ENCODE measurements at places on chromosomes 5 and 9.
A peak's percentile ranks its signal among the peaks of the same experiment; 100 is the strongest.

GRCh38 chr5:41445937-41446563 is 64.4 kb downstream of the PLCXD3 start:
- no peak for DNase-seq

DNA sequence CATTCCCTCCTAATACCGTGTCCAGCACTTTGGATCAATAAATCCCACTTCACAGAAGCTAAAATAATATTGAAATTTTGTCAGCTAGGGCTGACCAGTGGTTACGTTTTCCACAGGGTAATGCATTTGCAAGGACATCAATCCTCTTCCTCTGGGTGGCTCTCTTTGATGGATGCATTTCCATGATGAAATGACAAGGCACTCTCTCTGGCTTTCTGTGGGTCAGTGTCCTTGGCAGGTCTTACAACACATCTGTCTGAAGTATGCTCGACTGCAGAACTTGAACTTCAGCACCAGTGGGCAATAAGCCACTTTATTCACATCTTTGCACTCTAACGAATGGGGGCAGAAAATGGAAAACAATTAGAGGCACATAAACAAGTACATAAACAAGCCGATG is 330.1 kb downstream of the ADAMTS6 start:
- no peak for DNase-seq

- DNase-seq: no peak
These were observed 11.1 kb downstream of the OLFM1 start for GRCh38 chr9:135098400-135099105.

GRCh38 chr5:169909945-169910344 is 70.3 kb downstream of the INSYN2B start:
- no peak for DNase-seq

GRCh38 chr5:59609501-59610265 is 283.8 kb downstream of the PDE4D start:
- no peak for DNase-seq

- DNase-seq: no peak
These were observed 25.6 kb downstream of the MARCHF3 start for GRCh38 chr5:127004721-127005120.

- DNase-seq: no peak
These were observed 39.4 kb downstream of the TNFAIP8 start for GRCh38 chr5:119395080-119395836.

GRCh38 chr5:67265951-67266350 is 69.4 kb upstream of the CD180 start:
- DNase-seq: no peak

DNA sequence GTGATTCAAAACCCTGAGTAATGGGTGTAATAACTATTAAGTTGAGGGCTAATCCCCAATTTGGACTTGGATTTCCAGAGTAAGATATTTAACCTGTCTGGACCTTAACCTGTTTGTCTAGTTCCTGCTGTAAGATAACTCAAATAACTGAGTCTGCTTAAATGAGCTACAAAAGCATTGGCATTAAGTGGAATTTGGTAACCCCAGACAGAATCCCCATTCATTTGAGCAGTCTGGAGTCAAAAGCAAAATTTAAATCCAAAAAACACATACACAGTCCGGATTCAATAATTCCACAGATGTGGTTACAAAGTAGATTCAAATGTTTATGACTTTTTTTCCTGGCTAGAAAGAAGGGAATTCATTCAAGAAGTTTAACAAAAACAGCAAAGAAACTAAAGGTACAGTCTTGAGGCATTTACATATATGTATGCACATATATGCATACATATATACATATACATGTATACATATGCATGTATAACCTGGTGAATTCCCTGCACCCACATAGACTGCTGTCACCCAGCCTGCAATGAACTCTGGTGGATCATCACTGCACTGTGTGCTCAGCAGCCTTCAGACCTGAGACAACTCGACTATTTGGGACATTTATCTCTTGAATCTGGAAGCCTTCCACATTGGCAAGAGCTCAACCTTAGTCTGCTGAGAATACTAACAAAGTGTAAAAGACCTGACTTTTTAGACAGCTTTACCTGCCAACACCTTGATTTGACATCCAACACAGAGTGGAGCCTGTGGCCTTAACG is 205.4 kb downstream of the LURAP1L start:
- DNase-seq: no peak

DNA sequence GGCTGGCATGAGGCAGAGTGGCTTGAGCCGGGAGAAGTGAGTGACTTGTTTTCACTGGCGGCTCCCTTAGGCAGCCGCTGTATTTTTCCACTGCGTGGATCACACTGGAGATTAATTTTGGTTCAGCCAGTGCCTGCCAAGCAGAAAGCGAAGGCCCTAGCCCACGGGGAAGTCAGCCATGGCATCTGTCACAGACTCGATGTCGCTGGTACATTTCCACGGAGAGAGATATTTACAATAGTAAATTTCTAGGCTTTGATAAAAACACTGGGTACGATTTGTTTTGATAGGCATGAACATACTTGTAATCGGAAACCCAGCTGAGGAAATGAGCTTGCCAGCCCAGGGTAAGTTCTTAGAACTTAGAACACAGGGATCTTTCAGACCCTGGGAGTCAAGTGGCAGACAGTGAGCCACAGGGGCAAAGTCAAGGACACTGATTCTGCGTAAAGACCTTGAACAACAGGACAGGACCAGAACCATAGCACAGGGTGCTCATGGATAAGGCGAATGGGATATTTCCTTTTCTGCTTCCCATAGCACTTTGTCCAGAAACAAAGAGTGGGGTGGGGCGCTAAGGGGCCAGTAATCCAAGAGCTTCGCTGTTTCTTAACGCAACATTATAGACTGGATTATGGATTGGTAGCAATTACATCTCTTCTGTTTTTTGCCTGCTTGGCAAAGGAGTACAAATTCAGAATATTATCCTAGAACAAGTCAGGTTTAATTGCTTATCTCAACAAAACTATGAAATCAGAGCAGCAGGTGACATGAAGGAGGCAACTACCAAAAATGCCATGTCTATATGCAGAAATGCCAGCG is 4.5 kb downstream of the DUSP1 start:
- peak; percentile 89 for DNase-seq

- peak; percentile 24 for DNase-seq
These were observed 184.2 kb upstream of the TMEM161B start for GRCh38 chr5:88452820-88453219.

DNA sequence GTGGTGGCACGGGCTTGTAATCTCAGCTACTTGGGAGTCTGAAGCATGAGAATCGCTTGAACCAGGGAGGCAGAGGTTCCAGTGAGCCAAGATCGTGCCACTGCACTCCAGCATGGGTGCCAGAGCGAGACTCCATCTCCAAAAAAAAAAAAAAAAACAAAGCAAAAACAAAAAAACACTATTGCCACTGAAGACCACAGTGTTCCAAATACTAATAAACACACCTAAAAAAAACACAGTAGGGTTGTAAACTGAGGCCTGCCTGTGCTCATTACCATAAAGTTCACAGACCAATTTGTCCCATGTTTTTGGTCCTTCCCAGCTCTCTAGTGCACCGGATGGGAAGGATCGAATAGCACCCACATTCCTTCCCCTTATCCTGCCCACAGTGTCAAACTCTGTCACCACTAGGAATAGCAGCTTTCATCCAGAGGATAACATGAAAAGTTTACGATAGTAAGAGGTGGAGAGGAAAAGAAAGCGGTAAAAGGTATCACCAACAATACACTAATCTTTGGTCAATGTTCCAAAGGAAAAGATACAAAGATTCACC is 49.2 kb downstream of the MYO10 start:
- no peak for DNase-seq

GRCh38 chr5:168020542-168021294 is 270.7 kb upstream of the WWC1 start:
- DNase-seq: no peak

DNA sequence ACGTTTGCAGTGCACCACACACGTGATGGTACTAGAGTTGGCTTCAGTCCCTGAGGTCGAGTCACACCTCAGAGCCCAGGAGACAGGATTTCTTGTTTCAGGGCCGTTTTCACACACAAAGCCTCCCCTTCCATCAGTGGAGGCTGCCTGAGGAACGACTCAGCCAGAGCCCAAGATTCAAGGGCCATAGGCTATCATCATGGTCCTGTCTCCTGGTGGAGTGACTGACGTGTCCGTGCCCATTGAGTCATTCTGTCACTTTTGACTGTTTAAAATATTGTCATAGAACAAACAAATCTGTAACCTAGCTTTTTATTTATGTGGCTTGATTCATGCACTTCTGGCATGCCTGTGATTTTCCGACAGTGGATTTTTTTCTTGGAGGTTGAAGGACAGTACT is 28.3 kb downstream of the CAMK2A start:
- DNase-seq: peak; percentile 20

DNA sequence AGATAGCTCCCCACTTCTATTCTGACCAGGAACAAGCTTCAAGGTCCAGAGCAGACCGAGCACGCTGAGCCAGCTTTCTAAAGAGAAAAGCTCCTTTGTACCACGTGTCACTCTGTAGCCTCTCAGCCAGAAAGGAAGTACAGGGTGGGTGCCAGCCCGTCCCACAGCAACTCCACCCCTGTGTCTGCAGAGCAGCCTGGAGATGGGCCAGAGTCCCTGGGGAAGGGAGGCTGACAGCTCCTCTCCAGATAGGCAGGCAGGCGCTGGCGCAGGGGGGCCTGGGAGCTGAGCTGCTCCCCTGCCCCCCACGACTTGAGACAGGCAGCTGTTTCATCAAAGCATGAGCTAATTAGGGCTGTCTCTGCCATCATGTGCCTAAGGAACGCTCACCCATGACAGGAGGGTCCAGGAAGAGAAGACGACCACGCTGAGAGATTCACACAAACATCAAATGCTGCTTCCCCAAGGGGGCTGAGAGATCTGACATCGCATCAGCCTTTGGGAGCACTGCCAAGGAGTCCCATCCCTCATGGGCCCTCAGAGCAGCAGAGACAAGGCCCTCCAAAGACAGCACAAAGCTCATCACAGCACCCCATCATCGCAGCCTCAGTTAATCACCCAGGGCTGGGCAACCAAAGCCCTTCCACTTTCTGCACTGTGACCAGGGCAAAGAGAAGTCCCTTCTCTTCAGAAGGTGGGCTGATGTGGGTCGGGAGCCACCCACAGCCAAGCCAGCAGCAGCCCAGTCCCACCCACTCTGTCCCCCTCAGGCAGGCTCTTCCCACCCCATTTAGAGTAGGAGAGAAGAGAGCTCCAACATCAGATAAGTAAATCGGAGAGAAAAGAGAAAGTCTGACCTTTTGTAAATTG is 78.5 kb upstream of the LRRTM2 start:
- DNase-seq: peak; percentile 52

- DNase-seq: no peak
These were observed 320.2 kb upstream of the GRAMD2B start for GRCh38 chr5:126103050-126103449.

GRCh38 chr9:124778575-124779367 is 1.8 kb downstream of the OLFML2A start:
- no peak for DNase-seq

- no peak for DNase-seq
These were observed 18.9 kb downstream of the CAMK2A start for GRCh38 chr5:150270541-150271295.

DNA sequence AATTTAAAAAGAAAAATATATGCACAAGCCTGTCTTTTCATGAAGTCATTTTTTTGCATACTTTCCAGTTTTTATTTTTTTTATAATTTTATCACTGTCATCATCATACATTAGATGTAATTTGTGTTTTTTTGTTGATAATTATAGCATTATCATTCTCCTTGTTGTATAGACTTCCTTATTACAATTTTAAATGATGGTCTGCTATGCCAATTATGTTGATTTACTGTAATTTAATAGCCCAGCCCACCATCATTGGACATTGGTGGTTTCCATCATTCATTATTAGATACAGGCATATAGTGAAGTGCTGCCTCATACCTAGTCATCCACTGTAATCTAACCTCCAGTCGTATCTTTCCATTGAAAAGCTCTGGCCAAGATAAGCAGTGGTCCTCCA is 3.8 kb upstream of the TJP2 start:
- no peak for DNase-seq

DNA sequence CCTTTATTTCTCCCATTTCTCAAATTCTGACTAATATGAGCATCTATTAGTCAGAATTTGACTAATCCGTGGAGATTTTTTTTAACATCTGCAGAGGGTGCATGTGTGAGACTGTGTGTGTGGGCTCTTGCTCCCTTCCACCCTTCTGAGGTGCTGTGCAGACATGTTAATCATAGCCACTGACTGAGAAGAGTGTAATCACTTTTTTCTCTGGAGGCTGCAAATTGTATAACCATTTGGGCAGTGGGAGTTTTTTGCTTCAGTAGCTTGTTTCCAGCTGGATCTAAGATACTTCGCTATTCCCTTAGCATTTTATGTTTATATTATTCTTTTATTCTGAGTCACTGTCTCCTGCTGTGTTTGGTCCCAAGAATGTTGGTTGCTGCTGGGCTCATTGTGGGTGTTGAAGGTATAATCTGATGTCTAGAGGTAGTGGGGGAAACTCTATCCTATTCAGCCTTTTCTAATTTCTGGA is 66.2 kb downstream of the ARHGEF28 start:
- peak; percentile 80 for DNase-seq

- no peak for DNase-seq
These were observed 317.0 kb downstream of the ICE1 start for GRCh38 chr5:5739490-5739945.

- no peak for DNase-seq
These were observed 37.3 kb upstream of the CTNND2 start for GRCh38 chr5:11941566-11941965.

DNA sequence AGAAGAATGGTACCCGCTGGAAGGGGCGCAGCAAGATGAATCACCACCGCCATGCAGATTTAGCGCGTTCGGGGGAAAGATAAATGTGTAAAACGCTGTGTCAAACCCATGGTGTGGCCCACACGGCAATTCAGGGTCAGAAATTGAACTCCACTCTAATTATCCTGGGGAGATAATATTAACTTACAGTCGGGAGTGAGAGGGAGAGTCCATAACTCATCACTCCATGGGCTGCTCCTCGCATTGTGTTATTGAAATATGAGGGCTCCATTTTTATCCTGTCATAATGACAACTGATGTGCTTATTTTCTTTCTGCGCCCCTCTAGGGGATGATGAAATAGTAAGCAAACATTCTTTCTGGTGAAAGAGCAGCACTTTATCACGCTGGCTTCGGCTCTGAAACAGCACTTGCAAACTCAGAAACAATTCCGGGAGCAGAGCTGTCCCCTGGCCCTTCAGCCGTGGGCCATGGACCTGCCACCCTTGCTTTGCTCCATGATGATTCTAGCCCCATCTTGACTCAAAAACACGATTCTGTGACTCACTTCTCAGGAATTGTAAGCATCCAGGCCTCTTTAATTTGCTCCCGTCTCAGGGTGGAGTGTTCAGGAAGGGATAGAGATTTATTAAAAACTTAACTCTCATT is 431.6 kb downstream of the IRX1 start:
- DNase-seq: no peak
